Kidney capillary endothelial cell (primary cell): ENCODE measurements at places on chromosomes 2 and 18.

DNA sequence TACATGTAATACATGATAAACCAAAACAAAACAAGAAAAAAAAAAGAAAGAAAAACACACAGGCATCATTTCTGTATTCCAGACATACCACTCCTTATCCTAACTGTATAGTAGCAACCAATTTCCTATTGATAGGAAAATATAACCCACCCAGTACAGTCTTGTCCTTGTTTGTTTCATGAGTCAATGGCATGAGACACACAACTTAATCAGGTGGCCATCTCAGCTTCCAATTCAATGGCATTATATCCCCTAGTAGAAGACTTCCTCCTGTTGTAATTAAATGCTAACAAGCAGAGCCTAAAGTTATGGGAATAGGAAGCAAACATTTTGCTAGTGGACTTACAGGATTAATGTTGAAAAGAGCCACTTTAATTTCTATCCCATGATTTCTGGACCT is 121.0 kb upstream of the NOL4 start:
- DNase-seq, result no peak

DNA sequence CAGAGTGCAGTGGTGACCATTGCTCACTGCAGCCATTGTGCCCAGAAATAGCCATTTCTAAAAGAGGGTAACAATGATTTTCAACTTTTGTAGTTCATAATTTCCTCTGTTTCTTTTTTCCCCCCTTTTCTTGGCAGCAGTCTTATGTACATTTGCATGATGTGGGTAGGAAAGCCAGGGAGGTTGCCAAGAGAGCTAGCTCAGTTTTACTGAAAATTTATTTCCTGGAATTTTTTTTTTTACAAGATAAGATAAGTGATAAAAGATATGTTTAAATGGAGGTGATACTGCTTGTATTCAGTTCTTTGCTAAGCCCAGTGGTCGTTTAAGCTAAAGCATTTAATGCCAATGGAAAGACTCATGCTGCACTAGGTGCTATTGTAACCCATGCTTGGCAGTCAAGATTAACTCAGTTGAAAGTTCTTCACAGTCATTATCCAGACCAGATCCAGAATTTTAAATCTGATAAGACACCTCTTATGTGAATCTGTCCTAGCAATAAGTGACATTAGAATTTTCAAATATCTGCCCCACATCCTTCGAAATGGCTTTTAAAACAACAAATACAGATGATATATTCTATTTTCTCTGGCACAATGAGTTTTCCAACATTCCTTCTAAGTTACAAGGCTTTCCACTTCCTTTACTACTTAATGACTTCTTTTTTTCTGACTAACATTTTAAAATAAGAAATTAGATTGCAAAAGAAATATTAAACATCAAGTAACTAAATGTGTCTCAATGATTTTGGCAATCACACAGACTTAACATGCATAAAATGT is 4.4 kb upstream of the ATP8B1 start:
- peak; percentile 67 for DNase-seq

- no peak for DNase-seq
These were observed 47.1 kb downstream of the TRAPPC12 start for GRCh38 chr2:3426615-3427014.

- no peak for DNase-seq
These were observed 37.2 kb upstream of the SLC35G4 start for GRCh38 chr18:11572201-11572600.

GRCh38 chr18:54967786-54968185 is 8.5 kb upstream of the CCDC68 start:
- no peak for DNase-seq

GRCh38 chr2:27270670-27271069 is 4.6 kb upstream of the DNAJC5G start:
- no peak for DNase-seq

GRCh38 chr18:21831413-21831831 is 90.8 kb downstream of the MIB1 start:
- DNase-seq, result no peak

- DNase-seq, result no peak
These were observed 1.2 kb downstream of the SAP130 start for GRCh38 chr2:128026448-128027277.

DNA sequence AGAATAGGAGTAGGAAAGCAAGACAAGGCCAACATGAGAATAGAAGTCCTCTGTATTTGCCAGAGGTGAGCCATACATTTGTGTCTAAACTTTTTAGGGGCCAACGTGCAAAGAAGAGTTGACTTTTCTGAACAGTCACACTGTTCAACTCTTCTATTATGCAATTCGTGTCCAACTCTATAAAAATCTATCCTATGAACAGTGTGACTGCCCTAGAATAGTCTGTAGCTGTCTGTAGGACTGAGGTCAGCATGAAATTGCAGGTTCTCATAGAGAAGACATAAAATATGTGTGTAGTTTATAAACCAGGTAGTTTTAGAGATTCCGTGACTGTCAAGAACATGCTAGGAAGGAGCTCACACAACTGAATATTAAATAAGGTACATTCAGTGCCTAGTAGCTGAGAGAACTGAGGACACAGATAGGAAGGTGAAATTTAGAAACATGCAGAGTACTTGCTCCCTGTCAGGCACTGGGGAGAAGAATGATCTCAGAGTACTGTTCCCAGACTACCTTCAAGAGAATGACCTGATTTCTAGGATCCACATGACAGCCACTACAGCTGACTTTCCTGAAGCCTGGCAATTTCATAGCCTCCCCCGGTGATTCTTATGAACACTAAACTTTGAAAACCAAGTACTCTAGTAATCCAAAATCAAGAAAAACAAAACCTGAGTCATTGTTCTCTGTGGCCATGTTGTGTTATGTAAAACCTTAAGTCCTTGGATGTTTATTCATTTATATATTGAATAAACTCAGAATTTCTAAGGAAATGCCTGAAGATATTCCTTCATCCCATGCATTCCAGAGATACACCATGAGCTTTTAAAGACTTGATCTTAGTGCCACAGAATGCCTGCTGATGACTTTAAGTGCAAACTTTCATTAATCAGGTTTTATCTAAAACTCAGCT is 201.5 kb upstream of the BOD1L2 start:
- DNase-seq, result no peak

GRCh38 chr2:40352041-40352702 is 99.7 kb downstream of the SLC8A1 start:
- no peak for DNase-seq

DNA sequence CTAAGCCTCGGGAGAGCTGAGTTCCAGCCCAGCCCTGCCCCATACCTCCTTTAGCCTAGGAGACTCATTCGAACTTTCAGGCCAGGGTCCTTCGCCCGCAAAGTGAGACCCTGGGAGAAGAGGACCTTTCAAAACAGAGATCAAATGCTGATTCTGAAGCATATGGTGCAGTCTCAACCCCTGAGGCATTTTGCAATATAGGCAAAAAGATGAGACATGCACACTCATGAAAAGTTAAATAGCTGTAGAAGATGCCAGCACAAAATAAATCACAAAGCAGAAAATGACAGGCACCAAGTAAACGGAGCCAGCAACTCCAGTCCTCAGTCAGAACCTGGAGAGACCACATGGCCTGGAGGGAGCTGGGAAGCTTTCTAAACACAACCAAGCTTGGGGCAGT is 542.7 kb upstream of the RAB6C start:
- DNase-seq, result no peak

DNA sequence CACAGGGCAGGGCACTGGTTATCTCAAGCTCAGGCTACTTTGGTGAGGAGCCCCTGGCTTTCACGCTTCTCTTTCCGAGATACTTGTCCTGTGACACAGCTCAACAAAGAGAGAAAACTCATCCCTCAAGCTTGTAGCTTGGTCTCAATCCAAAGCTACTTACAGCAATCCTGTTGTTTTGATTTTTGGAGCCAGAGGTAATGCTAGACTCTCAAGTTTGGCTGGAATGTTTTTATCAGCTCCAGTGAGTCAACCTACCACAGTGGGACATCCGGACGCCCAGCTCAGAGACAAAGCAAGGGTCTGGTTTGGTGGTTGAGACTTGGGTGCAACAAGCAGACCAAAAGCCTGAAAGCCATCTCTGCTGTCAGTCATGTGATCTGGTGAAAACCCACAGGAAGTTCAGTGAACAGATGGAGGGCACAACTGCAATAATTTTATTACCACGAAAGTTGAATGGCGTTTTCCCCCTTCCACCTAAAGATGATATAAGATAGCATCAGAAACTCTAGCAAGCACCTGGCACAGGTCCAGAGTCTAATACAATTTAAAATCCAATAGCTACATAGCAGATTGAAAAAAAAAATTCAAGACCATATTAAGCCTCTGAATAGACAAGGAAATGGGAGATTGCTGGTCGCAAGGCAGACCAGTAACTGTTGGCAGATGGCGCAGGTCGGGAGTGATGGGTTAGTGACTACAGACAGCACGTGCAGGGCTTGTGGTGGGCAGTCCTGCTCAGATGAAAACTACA is 102.3 kb upstream of the SMAD7 start:
- DNase-seq, result peak; percentile 9

DNA sequence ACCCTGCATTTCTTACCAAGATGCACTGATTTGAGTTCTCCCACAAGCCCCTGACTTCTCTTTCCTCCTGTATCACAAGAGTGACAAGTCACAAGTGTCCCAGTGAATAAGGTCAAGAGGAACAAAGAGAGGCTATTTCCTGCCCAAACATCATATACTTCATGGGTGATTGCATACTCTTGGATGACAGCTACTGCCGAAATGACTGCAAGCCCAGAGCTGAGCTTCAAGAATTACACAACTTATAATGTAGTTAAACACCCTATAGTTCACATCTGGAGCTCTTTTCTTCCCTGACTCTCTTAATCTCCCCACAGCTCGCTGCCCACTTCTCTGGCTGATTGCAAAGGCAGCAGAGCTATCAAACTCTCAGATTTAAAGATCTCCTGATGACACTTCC is 289.7 kb upstream of the PARD3B start:
- no peak for DNase-seq

DNA sequence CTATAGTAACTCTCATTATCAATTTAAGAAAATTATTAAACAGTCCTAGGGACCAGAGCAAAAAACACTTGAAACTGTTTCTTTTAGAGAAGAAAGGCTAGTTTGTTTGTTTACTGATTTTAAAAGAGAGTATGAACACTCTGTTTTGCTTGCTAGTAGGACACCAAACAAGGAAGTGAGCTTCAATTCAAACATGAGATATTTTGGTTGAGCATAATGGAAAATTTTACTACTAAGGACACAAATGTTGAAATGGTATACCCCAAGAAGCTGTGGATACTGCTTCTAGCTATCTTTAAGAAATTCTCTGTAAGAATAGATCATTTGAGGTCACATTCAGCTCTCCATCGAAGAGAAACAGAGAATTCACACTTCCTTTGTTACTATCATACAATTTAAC is 216.3 kb upstream of the SMAD7 start:
- DNase-seq, result no peak

DNA sequence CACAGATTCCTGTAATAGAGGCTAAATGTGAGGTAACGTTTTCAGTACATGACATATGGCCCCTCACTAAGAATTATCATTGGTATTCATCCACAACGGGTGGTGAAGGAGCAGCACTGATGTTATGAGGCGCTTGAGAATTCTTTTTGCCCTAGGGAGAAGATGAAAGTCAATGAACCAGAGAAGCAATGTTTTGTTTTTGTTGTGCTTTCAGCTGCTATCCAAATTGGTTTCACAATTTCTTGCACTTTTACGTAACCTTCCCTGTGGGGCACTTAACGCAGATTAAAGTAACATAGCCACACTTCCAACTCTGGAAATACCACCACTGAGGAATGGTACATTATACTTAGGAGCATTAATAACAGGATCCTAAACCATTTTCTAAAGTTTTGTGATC is 13.3 kb upstream of the CCDC85A start:
- no peak for DNase-seq

GRCh38 chr2:74334931-74335333 is 8.3 kb downstream of the SLC4A5 start:
- peak; percentile 67 for DNase-seq

GRCh38 chr2:119823734-119824334 is 64.1 kb downstream of the PTPN4 start:
- peak; percentile 62 for DNase-seq

DNA sequence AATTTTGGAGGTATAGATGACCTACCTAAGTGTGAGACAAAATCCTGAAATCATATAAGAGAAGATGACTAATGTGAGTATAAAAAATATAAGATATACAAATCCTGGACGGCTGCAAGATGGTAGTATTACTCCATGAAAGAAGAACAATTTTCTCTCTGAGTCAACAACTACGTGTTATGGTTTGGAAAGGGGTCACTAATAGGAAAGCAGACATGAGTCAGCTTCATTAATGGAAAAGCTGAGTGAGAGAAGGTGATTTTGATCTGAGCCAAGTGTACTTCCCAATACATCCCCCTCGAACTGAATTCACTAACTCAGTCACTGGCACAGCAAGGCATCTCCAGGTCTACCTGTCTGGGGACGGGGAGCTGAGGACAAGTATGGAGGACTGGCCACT is 20.1 kb upstream of the SELENOI start:
- DNase-seq, result no peak

- no peak for DNase-seq
These were observed at the start of gene DYSF for GRCh38 chr2:71453404-71454220. Gene DYSF, plus strand, starts transcription at chr2:71453561.

DNA sequence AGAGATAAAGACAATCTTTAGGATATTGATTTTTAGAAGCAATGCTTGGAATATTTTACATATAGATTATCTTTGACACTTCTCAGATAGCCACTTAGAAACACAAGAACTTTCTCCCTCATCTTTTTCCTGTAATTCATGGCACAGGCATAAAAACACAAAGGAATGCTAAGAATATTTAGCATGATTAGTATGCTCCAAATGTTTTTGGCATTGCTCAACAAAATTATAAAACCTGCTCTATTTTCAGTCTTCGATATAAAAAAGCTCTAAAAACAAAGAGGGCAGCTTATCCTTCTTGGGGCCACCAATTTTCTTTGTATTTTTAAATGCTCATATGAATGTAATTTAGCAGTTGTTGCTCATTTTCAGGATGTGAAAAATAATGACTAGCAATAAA is 90.8 kb downstream of the RAD51AP2 start:
- no peak for DNase-seq

- DNase-seq, result no peak
These were observed 50.4 kb downstream of the MALT1 start for GRCh38 chr18:58721566-58722239.

- peak; percentile 96 for DNase-seq
These were observed 94.3 kb downstream of the RNF144A start for GRCh38 chr2:7011356-7012083.

- peak; percentile 1 for DNase-seq
These were observed 368 bp downstream of the TMEFF2 start for GRCh38 chr2:192194265-192194865.

DNA sequence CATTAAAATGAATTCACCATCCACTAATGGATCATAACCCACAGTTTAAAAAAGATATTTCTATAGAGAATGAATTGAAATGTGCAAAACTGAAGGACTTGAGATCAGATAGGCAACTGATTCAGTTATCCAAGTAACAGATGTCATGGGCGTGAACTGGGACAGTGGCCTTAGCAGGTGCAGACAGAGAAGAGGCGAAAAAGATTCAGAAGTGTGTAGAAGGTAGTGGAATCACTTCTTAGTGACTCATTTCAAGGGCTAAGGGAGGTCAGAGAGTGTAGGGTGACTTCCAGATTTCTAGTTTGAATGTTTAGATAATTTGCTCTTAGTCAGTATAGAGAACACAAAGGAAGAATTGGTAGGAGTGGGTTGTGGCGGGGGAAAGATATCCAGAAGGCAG is 79.7 kb downstream of the EHBP1 start:
- no peak for DNase-seq

- DNase-seq, result no peak
These were observed 783.6 kb downstream of the DCDC2C start for GRCh38 chr2:4486971-4487370.

- no peak for DNase-seq
These were observed 64.5 kb downstream of the TACR1 start for GRCh38 chr2:75134860-75135259.
